ENCODE measurements at places on chromosomes 1 and 21. TPM values are rescaled to one million over a fixed set of nuclear protein-coding genes. Genes with fewer than 3 reads are reported as not detected.

DNA sequence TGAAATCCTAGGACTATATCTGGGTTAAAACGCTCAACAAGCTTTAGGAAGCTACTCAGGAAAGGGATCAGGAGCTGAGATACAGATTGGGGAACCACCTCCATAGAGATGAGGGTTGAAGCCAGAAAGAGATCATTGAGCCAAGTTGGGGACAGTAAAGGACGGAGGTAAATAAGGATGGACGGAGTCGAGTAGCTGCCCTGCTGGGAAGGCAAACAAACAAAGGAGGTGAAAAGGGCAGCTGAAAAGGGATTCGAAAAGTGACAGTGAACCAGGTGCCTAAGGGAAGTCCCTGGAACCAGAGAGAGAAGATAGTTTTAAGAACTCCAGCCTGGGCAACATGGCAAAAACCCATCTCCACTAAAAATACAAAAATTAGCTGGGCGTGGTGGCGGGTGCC is 6.3 kb upstream of the CAMSAP2 start:
- DNase-seq: no peak

GRCh38 chr1:157153746-157154145 is 15.6 kb upstream of the ETV3 start:
- no peak for DNase-seq

DNA sequence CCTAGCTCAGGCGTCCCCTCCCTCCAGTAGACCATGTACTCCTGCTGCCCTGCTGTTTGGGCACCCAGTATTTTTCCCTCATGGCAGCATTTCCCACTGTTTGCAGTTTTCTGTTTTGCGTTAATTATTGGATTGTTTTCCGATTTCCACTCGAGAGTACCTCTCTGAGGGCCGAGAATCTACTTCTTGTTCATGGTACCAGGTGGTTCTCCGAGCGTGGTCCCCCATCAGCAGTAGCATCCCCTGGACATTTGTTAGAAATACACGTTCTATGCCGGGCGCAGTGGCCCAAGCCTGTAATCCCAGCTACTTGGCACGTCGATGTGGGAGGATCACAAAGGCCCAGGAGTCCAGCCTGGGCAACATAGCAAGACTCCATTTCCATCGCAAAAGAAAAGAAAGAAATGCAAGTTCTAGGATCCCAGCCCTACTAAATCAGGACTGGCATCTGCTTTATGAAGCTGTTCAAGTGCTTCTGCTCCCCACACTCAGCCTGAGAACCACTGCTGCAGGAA is 690 bp downstream of the RRP1 start:
- DNase-seq: no peak

GRCh38 chr1:44090429-44091252 is 28.0 kb upstream of the KLF17 start:
- DNase-seq: no peak

DNA sequence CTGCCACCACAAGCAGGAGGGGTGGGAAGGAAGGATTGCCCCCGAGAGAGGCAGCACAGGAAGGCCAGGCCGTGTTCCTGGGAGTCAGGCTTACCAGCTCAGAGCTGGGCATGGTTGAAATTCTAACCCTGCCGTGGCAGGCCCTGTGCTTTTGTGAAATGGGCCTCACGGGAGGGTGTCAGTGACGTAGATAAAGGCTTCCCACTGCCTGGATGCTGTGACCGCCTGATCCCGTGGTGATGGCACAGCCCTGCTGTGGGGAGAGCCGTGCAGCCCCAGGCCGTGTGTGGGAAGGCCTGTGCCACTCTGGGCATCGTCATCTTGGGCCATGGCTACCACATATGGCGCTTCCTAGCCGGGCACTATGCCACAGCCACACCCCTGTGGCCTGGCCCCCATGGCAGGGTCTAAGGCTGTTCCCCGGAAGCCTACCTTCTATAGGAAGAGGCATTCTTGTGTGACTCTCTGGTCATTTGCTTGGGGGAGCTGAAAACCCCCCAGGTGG is 161.3 kb downstream of the PCBP3 start:
- DNase-seq: no peak

Gene POTED
- not detected for polyA plus RNA-seq

Gene MARK1
- 15.8 TPM for polyA plus RNA-seq

Gene TMPRSS15
- 0.92 TPM for polyA plus RNA-seq

All from muscle of arm (tissue), 14 donors.